Retina (tissue), 1 donor: ENCODE measurements at places on chromosomes 6 and 20.

DNA sequence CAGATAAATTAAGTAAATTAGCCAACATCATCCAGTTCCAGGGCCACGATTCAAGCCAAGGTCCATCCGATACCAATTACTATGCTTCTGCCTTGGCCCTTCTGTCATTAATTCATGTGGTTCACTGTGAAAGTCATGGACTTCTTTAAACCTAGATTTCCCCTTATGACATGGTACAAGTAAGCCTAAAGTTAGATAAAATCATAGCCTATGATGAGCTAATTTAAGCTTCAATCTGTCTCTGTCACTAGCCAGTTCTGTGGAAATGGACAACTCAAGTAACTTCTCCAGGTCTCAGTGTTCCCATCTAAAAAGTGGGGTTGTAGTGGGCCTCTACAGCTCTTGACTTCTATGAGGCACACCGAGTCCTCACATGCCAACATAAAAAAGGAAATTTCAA, 225.5 kb upstream of the MARCKS start:
- DNase-seq = no peak

- no peak for DNase-seq
These were observed 69.3 kb upstream of the SUPT3H start for GRCh38 chr6:45447005-45447404.

DNA sequence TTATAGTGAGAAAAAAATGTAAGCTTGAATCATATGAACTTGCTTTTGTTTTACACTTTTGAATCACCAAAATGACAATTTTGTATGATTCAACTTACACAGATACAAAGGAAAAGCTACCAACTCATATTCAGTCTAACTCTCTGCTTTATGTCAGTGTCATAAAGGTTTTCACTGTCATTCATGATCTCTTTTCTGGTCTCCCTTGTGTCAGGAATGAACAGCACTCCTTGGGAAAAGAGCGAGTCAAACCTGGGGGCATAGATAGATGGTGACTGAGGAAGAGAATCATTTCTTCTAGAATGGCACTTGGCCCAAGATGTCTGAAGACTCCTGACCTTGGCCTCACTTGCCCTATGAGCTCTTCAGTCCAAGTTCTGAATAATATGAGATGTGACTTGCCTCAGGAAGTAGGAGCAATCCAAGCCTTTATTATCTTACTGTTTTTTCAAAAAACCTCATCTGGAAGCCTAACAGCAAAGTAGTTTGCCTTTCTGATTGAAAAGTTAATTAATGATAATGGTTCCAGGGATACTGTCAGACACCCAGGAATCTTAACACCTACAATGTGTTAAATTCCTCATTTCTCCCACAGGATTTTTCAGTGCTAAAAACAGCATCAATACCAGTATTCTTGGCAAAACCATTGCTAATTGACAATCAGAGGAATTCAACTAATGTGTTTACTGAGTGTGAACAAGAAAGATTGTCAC, 270.0 kb upstream of the HSF2 start:
- no peak for DNase-seq

DNA sequence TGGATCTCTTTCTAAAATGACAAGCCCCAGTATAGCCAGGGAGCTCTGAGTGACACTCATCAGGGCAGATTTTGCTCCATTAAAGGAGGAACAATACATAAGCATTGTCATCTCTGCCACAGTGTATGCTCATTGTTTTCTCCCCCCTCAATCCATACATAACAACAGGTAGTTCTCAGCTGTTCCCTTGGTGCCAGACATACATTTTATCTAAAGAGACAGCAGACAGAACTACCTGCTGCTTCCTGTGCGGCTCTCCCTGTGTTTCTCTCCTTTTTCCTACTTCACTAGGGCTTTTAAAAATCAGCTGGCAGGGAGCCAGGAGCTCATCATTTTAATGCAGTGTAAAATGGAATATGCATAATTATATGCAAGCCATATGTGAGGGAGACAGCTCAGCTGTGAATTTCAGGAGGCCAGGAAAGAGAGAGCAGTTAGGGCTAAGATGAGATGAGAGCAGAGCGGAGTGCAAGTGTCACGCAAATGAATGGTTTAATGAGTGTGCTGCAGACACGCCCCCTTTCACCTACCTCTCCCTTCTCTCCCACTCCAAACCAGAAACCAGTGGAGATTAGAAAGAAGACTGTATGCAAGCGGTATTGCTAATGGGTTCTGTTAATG, 96.0 kb downstream of the SOBP start:
- peak; percentile 17 for DNase-seq

DNA sequence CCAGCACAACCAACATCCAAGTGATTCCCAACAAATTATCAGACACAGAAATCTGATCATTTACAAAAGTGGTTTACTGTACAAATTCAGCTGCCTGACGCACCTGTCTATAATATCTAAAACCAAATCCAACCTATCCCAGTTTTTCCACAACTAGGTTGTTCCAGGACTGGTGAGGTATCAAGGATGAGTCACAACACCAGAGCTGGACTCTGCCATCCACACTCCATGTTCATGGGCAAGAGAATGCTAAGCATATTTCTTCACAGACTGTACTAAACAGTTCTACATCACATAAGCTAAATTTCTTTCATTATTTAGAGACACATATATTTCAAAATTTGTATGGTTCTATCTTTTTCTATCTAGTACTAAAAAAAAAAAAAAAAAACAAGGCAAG, 141.6 kb downstream of the BTBD9 start:
- DNase-seq = no peak

DNA sequence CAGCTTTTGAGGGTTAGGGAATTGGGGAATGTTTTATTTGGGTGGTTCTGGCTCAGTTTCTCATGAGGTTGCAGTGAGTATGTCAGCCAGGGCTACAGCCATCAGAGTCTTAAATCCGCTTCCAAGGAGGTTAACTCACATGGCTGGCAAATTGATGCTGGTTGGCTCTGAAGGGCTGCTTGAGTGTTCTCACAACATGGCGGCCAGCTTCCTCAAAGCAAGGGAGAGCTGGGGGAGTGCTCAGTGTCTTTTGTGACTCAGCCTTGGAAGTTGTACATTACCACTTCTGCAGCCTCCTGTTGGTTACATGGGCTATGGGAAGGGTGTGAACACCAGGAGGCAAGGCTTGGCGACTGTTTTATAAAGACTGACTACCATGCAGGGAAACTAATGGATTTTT, 17.8 kb upstream of the PPP1R3G start:
- DNase-seq = no peak

- DNase-seq = no peak
These were observed 302.6 kb downstream of the SYNE1 start for GRCh38 chr6:152334555-152334954.

- DNase-seq = no peak
These were observed 6.9 kb downstream of the SNAP25 start for GRCh38 chr20:10225439-10226060.

GRCh38 chr6:162670345-162670744, 57.2 kb downstream of the PRKN start:
- DNase-seq = no peak

- DNase-seq = no peak
These were observed 105.0 kb upstream of the EDN1 start for GRCh38 chr6:12185081-12185673.

- DNase-seq = no peak
These were observed 744 bp downstream of the KIF25 start for GRCh38 chr6:167998215-167998614.

GRCh38 chr6:121222656-121223055, 111.6 kb downstream of the TBC1D32 start:
- DNase-seq = no peak

DNA sequence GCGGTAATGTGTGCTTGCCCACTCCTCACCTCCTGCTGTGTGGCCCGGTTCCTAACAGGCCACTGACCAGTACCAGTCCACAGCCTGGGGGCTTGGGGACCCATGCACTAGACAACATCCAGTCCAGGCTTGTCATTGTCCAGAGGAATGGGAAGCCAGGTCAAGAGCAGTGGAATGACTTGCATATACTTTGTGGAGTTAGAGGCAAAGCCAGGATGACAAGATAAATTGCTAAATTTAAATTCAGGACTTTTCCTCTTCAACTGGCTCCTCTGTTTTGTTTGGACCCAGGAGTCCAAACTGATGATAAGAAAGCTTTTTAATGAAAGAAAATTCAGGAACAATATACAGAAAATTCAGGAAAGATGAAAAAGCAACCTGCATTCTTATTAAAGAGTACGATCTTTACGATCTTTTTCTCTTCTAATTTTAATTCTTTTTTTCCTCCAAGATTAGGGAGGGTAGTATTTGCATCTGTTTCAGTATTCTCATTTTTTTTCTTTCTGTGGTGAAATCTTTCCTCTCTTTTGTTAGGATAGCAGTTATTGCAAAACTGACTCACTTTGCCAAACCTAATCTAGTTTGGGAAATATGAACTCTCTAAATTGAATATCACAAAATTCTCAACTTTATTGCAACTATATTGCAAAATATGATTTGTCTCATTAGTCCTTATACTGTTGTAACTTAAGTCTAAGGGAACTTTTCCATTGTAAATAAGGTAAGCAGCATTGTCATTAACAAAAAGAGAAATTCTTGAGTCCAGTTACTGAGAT, 48.2 kb downstream of the DCBLD1 start:
- DNase-seq = no peak

GRCh38 chr6:28080631-28081485, 490 bp downstream of the ZNF165 start:
- peak; percentile 100 for DNase-seq

DNA sequence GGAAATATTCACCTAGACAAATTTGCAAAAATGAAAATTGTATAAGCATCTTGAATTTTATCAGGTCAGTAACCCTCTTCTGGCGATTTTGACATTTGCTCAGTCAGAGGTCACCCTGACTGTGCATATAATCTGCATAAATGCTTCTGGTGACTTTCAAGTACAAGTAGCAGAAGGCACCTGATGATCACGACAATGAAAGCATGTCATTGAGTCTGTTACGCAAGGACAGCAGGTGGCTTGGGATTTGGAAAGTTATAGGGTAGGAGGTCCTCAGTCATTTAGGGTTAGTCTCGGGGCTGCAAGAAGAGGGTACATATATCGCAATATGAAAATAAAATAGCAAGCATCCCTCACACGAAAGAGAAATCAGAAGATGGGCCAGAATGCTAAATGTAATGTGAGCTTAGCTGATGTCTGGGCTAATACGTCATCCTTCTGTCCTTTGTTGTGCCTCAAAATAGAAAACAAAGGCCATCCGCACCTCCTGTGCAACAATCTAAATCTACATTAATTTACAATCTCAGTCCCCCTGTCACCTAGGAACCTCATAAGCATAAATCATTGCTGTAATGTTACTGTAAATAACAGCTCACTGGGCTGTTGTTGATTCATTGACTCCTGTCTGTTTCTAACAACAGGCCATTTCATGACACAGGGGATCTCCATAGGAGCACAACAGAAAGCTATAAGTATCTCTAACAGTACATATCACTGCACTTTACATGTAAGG, 155.2 kb upstream of the RSPO3 start:
- peak; percentile 6 for DNase-seq

DNA sequence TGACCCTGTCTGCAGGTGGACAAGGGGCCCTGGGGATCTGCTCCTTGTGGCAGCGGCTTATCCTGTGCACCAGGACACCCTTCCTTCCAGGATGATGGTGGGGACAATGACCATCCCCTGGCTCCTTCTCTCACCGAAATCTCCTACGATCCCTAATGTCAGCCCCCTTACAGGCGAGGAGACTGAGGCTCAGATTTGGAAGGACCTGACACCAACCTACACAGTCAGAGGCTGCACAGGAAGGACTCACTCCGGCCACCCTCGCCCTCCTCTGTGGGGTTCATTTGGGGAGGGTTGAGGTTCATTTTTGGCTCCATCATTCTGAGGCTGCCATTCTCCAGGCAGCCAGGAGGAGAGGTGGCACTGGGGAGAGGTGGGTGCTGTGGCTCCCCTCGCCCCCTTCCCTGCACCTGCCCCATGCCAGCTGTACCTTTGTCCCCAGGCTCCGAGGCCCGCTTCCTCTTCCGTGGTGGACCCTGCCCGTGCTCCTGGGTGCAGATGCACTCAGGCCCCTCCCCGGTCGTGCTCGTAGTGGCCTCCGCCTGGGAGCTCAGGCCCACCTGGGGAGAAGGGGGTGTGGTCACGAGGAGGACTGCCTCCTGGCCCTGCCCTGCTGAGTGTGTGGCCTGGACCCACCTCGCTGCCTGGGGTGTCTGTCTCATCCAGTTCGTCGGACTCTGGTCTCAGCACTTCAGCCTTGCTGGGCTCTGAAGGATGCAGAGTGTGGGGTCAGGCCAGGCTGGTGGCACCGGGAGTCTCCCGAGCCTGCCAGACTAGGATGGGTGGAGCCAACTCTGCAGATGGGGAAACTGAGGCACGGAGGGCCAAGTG, 5.3 kb upstream of the CABLES2 start:
- DNase-seq = no peak

GRCh38 chr6:124964764-124965105, 2.5 kb downstream of the RNF217 start:
- DNase-seq = no peak

- DNase-seq = no peak
These were observed 55.3 kb upstream of the POPDC3 start for GRCh38 chr6:105235155-105235554.

DNA sequence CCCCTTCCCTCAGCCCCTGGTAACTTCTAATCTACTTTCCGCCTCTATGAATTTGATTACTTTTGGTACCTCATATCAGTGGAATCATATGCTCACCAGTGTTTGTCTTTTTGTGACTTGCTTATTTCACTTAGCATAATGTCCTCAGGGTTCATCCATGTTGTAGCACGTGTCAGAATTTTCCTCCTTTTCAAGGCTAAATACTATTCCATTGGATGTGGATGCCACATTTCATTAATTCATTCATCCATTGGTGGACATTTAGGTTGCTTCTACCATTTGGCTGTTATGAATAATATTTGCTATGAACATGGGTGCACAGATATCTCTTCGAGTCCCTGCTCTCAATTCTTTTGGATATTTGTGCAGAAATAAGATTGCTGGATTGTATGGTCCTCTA, 388.6 kb upstream of the SOX4 start:
- DNase-seq = no peak

DNA sequence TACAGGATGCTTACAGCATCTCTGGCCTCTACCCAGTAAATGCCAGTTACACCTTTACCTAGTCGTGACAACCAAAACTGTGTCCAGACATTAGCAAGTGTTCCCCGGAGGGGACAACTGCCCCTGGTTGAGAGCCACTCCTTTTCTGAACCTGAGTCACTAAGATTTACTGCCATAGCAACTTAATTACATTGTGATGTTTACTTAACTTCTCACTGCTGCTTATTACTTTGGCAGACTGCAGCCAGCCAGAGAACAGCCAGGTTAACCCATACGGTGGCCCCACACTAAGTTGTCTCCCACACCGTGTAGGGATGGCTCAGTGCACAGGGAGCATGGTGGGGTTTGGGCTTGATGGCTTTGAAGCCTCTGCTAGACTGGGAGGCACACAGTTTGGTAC, 204.7 kb upstream of the SULF2 start:
- DNase-seq = no peak

GRCh38 chr6:125151700-125152099, 1.9 kb upstream of the TPD52L1 start:
- no peak for DNase-seq

DNA sequence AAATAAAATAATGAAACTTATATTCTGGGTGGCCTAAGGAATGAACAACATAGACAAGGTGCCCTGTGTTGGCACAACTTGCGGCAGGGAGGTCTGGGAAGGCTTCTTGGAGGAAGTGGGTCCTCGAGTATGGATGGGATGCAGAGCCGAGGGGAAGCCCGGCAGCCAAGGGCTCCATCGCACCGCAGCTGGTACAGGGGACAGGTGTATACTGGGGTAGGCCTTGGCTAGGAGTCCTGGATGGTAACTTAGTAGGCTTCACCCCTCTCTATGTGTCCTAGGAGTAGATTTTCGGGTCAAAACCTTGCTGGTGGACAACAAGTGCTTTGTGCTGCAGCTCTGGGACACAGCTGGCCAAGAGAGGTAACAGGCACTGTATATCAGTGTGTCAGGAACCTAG, 28.0 kb downstream of the RAB44 start:
- no peak for DNase-seq
